Aorta (tissue), 5 donors: ENCODE measurements at places on chromosomes 2 and 18. TPM values are rescaled to one million over a fixed set of nuclear protein-coding genes. Genes with fewer than 3 reads are reported as not detected.
A peak's percentile ranks its signal among the peaks of the same experiment; 100 is the strongest.

CHAC2 gene
- total RNA-seq: 0.75 TPM

B3GNT7 gene
- 4.0 TPM for total RNA-seq

DNA sequence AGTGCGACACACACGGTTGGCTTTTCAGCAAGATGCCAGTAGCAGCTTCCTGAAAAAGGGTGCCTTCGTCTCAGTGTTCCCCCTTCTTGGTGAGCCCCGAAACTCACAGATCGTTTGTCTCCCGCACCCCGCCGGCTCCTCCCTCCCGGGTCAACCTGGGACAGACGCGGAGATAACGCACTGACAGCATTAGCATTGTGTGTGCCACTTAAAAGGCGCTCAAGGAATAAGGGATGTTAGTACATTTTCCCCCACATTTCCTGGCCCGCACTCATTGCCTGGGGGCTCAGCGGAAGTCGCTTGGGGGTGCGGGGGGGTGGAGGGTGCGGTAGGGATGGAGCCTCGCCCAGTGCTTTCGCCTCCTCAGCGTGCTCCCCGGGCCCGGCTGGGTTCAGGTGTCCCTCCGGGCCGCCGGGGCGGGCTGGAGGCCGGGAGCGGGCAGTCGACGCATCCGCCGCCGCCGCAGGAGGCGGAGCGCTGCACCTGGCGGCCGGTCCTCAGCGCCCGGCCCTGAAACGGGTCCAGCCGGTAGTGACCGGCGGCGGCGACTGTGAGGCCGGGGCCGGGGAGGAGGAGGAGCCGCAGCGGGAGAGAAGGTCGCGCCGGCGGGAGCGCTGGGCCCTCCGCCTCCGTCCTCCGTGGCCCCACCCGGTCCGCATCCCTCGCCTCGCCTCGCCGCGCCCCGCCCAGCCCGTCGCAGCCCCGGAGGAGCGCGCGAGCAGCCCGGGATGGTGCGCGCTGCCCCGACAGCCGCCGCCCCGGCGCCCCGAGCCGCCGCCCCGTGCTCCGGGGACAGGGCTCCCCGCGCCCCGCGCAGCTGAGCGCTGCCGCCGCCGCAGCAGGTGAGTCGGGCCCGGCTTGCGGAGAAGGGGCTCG is at the start of gene MFSD6:
TSS of gene MFSD6 (plus strand) at position 694 of the 876 bp plus-strand sequence. CDS start 27,675 bp downstream, outside the sequence.
- no peaks in the 10 kb centered on the region for H3K27me3 ChIP-seq
- H3K36me3 ChIP-seq: no peaks in the 10 kb centered on the region
- no peak within 1 kb of the TSS for H3K27ac ChIP-seq
- H3K4me3 ChIP-seq: peak within 1 kb of the TSS; percentile 93
- peak; percentile 57 for DNase-seq

DNA sequence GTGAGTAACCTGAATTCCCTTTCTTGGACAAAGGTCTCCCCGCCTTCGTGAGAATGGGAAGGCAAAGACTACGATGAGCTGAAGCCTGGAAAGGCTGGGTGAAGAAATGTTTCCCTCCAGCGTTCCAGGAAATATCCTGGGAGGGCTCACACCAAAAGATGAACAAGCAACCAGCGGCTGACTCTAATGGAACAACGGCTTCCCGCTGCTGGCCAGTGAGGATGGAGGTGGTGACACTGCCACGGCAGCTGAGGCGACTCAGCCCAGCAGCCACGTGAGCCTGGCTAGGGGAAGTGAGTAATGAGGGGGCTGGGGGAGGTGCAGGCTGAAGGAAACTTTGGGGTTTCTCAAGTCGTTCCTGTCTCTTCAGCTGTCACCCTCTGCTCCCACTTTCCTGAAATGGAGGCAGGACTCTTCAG is 105.0 kb upstream of the SMAD7 start:
- H3K27me3 ChIP-seq: no peaks in the 10 kb centered on the region
- H3K4me3 ChIP-seq: no peak overlapping the region
- DNase-seq: peak; percentile 84
- H3K4me1 ChIP-seq: no peaks in the 10 kb centered on the region
- no peak overlapping the region for H3K27ac ChIP-seq
- no peaks in the 10 kb centered on the region for H3K36me3 ChIP-seq

GRCh38 chr18:61360404-61361383 is 27.5 kb downstream of the CDH20 start:
- DNase-seq: no peak
- H3K27ac ChIP-seq: no peak overlapping the region
- H3K4me1 ChIP-seq: no peaks in the 10 kb centered on the region
